Activated CD8-positive, alpha-beta T cell treated with anti-CD3 and anti-CD28 coated beads, Interleukin-2, amount 10 ng/mL, durations not matched to agents 7 days and 5 days (primary cell): ENCODE measurements at places on chromosomes 5 and 9.
A peak's percentile ranks its signal among the peaks of the same experiment; 100 is the strongest.

- no peaks in the 10 kb centered on the region for H3K36me3 ChIP-seq
- H3K27me3 ChIP-seq = peaks cover 17% of the 10 kb centered on the region
- H3K4me3 ChIP-seq = no peak overlapping the region
- no peak for DNase-seq
- no peaks in the 10 kb centered on the region for H3K4me1 ChIP-seq
These were observed 213.2 kb downstream of the GABBR2 start for GRCh38 chr9:98495530-98495929.

DNA sequence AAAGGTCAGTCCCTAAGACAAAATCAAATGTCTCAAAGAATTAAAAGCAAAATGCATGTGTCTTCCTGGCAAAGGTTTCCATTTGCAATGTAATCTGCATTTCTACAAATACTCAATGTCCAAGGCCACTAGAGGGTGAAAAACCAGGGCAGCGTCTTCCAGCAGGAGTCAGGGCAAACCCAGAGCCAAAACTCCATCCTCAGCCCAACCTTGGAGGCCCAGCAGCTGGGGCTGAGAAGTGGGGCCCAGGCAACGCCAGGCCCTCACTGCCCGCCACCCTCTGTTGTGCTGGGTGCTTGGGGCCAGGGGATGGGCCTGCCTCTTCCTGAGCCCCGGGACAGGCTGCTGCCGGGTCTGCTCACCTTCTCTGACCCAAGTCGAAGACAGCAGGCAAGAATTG is 200.1 kb downstream of the PAX5 start:
- no peaks in the 10 kb centered on the region for H3K36me3 ChIP-seq
- H3K27me3 ChIP-seq = no peaks in the 10 kb centered on the region
- H3K4me1 ChIP-seq = no peaks in the 10 kb centered on the region
- no peak overlapping the region for H3K27ac ChIP-seq
- no peak overlapping the region for H3K4me3 ChIP-seq

GRCh38 chr5:32083981-32084430 is 90.1 kb downstream of the GOLPH3 start:
- no peaks in the 10 kb centered on the region for H3K27me3 ChIP-seq
- no peak for DNase-seq
- no peaks in the 10 kb centered on the region for H3K4me1 ChIP-seq
- no peaks in the 10 kb centered on the region for H3K36me3 ChIP-seq
- no peak overlapping the region for H3K4me3 ChIP-seq

DNA sequence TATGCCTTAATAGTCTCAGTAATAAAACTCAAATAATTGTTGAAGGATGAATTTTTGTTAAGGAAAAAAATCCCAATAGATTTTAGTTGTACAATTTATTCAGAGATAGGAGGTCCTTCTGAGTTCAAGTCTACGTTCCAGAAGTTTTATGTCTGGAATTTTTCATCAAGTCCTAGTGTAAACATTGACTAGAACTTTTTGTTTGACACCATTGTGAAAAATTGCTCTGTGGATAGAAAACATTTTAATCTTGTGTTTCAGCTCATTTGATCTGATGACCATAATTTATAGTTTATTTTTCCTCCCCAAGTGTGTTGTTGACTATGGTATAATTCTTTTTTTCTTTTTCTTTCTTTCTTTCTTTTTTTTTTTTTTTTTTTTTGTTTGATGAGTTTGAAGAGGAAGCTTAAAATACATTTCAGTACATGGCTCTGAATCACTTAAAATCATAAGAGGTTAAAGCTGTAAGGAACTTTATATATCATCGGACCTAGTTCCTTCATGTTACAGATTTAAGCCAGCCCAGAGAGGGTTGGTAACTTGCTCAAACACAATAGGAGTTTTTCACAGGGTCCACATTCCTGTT is 20.7 kb downstream of the ITGA1 start:
- no peak for DNase-seq
- no peak overlapping the region for H3K27ac ChIP-seq
- peaks cover 33% of the 10 kb centered on the region for H3K4me1 ChIP-seq
- H3K27me3 ChIP-seq = peaks cover 1% of the 10 kb centered on the region
- H3K4me3 ChIP-seq = no peak overlapping the region
- peaks cover 28% of the 10 kb centered on the region for H3K36me3 ChIP-seq

- H3K4me3 ChIP-seq = no peak overlapping the region
- H3K27me3 ChIP-seq = peaks cover 8% of the 10 kb centered on the region
- no peaks in the 10 kb centered on the region for H3K36me3 ChIP-seq
- H3K4me1 ChIP-seq = no peaks in the 10 kb centered on the region
These were observed 28.3 kb upstream of the CER1 start for GRCh38 chr9:14750821-14751220.

- no peak overlapping the region for H3K4me3 ChIP-seq
- H3K27ac ChIP-seq = no peak overlapping the region
- peaks cover 4% of the 10 kb centered on the region for H3K27me3 ChIP-seq
- no peak for DNase-seq
- H3K4me1 ChIP-seq = peaks cover 7% of the 10 kb centered on the region
These were observed 5.6 kb downstream of the PRRX2 start for GRCh38 chr9:129671065-129671464.

- H3K27me3 ChIP-seq = no peaks in the 10 kb centered on the region
- no peaks in the 10 kb centered on the region for H3K4me1 ChIP-seq
- H3K36me3 ChIP-seq = no peaks in the 10 kb centered on the region
- no peak overlapping the region for H3K27ac ChIP-seq
- DNase-seq = no peak
These were observed 297.6 kb downstream of the CDH10 start for GRCh38 chr5:24347158-24347557.

- H3K4me3 ChIP-seq = peak overlapping the region; percentile 96
- H3K4me1 ChIP-seq = peaks cover 43% of the 10 kb centered on the region
- peak overlapping the region; percentile 100 for H3K27ac ChIP-seq
- peaks cover 29% of the 10 kb centered on the region for H3K36me3 ChIP-seq
- peak; percentile 87 for DNase-seq
These were observed 88.8 kb downstream of the ANXA2R start for GRCh38 chr5:42951293-42951840.

- no peaks in the 10 kb centered on the region for H3K36me3 ChIP-seq
- H3K4me1 ChIP-seq = no peaks in the 10 kb centered on the region
- H3K27ac ChIP-seq = no peak overlapping the region
These were observed 571.3 kb upstream of the TLE4 start for GRCh38 chr9:79000230-79001002.

DNA sequence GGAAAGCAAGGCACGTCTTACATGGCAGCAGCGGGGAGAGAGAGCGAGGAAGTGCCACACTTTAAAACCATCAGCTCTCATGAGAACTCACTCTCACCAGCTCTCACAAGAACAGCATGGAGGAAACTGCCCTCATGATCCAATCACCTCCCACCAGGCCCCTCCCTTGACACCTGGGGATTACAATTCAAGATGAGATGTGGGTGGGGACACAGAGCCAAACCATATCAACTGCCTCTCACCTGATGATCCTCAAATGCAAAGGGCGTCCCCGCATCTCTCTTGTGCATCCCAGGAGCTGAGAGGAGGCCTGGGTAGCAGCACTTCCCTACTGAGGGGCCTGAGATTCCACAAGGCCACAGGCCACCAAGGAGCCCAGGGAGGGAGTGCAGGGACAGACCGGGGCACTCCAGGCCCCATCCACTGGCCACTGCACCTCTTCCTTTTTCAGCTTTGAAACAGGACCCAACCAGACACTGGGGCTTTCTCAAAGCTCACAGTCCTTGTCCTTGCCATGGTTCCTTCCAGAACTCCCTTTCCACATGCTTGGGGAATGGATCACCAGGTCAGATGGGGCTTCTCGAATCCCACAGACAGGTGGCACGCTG is 54.5 kb upstream of the IL17B start:
- no peak overlapping the region for H3K4me3 ChIP-seq
- no peak for DNase-seq
- H3K27ac ChIP-seq = no peak overlapping the region
- no peaks in the 10 kb centered on the region for H3K27me3 ChIP-seq
- H3K36me3 ChIP-seq = no peaks in the 10 kb centered on the region
- H3K4me1 ChIP-seq = peaks cover 33% of the 10 kb centered on the region

GRCh38 chr5:102800427-102800826 is 45.3 kb downstream of the PAM start:
- no peaks in the 10 kb centered on the region for H3K27me3 ChIP-seq
- H3K4me1 ChIP-seq = peaks cover 24% of the 10 kb centered on the region
- no peaks in the 10 kb centered on the region for H3K36me3 ChIP-seq
- DNase-seq = no peak
- H3K4me3 ChIP-seq = no peak overlapping the region

GRCh38 chr5:125215593-125215992 is 469.2 kb upstream of the ZNF608 start:
- no peak overlapping the region for H3K4me3 ChIP-seq
- no peaks in the 10 kb centered on the region for H3K36me3 ChIP-seq
- H3K27ac ChIP-seq = no peak overlapping the region

DNA sequence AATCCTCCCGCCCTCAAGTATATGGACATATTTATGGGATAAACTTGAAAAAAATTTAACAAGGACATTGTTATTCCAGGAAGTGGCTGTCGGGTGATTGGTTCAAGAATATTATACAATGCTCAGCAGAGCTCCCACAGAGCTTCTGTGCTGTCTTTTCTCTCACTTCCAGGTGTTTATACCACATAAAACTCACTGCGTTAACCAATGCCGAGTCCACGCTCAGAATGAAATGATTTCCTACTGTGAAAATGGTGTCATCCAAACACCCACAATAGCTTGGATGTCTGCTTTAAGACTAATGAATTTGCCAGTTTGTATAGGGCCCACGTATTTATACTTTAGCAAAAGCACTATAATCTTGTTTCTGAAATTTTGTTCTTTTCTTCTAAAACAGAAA is 368.2 kb downstream of the NDUFS4 start:
- no peaks in the 10 kb centered on the region for H3K27me3 ChIP-seq
- no peak overlapping the region for H3K27ac ChIP-seq
- no peak for DNase-seq
- H3K36me3 ChIP-seq = no peaks in the 10 kb centered on the region
- H3K4me3 ChIP-seq = no peak overlapping the region
